GM12864 (cell line): ENCODE measurements at places on chromosomes 3 and 15.

GRCh38 chr3:61631108-61631769, 69.9 kb downstream of the PTPRG start:
- peak; percentile 10 for DNase-seq

- DNase-seq = no peak
Observed at GRCh38 chr3:78455166-78455565, 1312.6 kb downstream of the ROBO1 start.

DNA sequence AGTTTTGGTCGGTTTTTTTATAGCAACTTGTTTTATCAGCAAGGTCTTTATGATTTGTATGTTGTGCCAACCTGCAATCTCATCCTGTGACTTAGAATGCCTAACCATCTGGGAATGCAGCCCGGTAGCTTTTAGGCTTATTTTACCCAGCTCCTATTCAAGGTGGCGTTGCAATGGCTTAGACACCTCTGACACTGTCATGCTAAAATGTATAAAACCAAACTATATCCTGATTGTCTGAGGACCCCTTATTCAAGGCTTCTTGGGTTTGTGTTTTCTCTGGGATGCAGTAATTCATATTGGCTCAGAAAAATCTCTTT, 209.0 kb upstream of the ALCAM start:
- DNase-seq = no peak

DNA sequence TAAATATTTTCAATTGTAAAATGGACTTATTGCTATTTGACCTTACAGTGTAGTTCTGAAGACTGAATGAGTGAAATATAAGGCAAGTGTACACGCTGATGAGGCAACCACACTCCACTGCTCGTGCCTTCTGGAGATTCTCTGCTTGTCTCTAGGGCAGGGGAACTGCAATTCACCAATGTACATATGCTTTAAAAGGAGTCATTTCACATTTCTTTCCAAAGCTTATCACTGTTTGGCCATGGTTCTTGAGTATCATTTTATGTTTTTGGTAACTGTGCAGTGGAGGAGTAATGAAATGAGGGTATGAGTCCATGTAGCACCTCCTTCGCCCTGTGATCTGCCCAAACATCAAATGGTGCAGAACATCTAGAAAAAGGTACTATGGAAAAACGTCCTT, 43.7 kb downstream of the CCR4 start:
- no peak for DNase-seq

- no peak for DNase-seq
Observed at GRCh38 chr3:123096126-123096525, 29.3 kb downstream of the PDIA5 start.

- DNase-seq = no peak
Observed at GRCh38 chr15:93283854-93284253, 194.8 kb upstream of the RGMA start.

DNA sequence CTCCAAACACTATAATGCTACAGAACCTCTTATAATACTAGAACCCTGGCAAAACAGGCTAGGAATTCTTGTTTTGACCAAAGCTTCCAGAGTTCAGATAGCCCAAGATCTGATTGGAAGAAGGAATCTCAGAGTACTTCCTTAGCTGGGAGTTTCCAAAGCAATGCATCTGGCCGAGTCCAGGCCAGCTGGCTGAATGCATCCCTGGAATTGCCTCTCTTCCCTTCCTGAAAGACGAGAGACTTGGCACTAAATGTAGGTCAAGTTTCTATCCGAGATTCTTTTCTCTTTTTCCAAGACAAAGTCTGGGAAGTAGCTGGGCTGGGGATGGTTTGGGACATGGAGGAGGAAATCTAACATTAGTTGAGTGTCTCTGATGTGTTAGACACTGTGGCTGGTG, 68.7 kb upstream of the ADPGK start:
- DNase-seq = no peak
